ENCODE measurements at places on chromosomes 13 and 19.

GRCh38 chr19:50427997-50428425 is 4.7 kb upstream of the MYBPC2 start:
- no peak for DNase-seq

DNA sequence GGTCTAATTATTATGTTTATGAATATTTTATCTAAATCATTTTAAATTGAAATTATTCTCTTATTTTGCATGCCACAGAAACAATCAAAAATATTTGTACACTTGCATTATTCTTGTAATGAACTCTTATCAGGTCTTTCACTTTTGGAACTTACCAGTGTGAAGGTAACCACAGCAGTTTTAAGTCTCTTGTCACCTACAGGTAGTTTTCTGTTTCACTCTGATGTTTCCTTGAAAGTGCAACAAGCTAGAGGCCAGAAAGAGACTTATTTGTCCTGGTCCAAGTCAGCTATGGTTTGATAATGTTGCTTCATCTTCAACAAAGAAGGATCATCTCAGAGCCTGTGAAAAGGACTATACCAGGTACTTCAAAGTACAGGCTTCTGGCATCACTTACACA is 133.4 kb upstream of the NBEA start:
- no peak for DNase-seq

DNA sequence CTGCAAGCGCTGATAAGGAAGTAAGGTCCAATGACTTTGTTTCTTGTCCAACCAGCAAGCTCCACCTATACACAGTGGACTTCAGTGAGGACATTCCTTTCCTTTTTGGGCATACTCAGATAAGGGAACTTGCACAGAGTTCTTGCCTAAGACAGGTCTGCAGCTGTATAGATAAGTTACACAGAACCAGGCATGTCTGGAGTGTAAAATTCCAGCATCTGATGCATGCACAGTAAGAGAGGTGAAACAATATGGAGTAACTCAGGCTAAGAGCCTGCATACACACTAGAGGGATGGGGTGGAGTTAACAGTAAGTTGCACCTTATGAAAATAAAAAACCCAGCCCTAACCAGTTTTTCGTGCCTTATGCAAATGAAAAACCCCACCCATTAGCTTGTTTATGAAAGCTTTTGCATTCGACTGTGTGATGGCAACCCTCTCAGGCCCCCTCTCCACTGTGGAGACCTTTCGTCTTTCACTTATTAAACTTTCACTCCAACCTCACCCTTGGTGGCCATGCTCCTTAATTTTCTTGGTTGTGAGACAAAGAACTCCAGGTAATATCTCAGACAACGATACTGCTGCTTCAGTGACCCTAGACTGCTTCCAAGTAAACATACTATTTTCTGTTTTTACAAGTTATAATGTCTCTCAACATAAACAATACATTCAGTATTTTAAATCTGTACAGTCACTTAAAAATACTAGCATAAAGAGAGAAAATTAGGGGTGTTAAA is 2859.0 kb upstream of the PCDH20 start:
- no peak for DNase-seq

DNA sequence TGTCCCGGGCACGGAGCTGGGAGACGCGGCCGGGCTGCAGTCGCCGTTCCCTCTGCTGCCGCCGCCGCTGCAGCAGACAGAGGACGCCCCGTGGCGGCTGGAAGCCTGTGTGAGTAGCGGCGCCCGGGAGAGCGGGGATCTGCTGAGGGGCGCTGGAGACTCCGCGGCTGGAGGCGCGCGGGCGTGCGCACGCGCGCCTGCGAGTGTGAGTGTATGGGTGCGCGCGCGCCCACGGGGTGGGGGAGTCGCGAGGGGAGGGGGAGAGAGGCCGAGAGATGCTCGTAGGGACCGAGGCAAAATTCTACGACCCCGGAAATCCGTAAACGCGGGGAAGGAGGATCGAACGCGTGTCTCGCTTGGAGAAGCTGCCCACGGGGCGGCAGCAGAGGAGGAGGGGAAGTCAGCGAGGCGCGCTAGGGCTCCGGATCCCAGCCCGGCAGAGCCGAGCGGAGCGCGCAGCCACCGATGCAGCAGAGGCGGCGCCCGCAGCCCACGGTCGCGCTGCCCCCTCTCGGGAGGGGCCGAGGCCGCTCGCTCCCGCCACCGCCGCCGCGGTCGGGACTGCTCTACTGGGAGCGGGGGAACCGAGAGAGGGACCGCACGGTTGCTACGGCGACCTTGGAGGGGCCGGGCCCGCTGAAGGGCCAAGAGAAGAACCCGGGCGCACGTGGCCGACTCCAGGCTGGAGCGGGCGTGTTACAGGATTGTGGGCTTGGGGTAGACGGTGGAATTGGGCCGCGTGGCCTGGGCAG is at the start of gene ENOX1:
Gene ENOX1, minus strand, starts transcription at position 207 of the 752 bp plus-strand sequence.
- no peak for DNase-seq

- no peak for DNase-seq
Measured at GRCh38 chr13:64688893-64689677, 2541.1 kb downstream of the PCDH9 start.

- DNase-seq: no peak
Measured at GRCh38 chr13:76703621-76704288, 182.4 kb downstream of the KCTD12 start.

GRCh38 chr13:109235901-109236300 is 550.5 kb downstream of the IRS2 start:
- no peak for DNase-seq

GRCh38 chr13:114129649-114130062 is 2.8 kb downstream of the RASA3 start:
- DNase-seq: no peak

DNA sequence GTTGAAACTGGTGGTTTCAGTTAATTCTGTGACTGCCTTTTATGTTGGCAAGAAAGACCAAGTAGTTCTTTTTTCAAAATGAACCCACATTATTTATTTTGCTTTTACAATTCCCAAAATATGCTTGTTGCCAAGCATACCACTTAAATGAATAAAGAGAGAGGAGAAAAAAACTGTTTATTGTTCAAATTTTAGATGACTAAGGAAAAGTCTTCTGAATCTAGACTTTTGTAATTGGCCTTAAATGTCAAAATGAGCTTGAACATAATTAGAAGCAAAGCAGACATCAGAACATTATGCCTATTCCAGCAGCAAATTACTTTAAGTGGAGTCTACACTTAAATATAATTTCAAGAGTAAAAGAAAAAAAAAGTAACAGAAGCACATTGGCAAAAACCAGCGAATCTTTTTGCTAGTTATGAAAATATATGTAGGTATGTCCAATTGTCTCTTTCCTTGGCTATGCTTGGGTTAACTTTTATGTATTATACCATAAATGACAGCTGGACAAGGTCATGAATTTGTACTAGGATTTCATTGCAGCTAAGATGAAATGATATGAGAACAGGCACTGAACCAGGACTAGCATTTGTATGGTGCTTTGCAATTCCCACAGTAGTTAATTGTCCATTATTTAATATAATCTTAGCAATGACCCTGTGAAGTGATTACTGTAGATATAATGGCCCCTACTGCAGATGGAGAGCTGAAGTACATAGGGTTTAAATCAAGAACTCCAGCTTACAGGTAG is 211.9 kb downstream of the NALCN start:
- no peak for DNase-seq

DNA sequence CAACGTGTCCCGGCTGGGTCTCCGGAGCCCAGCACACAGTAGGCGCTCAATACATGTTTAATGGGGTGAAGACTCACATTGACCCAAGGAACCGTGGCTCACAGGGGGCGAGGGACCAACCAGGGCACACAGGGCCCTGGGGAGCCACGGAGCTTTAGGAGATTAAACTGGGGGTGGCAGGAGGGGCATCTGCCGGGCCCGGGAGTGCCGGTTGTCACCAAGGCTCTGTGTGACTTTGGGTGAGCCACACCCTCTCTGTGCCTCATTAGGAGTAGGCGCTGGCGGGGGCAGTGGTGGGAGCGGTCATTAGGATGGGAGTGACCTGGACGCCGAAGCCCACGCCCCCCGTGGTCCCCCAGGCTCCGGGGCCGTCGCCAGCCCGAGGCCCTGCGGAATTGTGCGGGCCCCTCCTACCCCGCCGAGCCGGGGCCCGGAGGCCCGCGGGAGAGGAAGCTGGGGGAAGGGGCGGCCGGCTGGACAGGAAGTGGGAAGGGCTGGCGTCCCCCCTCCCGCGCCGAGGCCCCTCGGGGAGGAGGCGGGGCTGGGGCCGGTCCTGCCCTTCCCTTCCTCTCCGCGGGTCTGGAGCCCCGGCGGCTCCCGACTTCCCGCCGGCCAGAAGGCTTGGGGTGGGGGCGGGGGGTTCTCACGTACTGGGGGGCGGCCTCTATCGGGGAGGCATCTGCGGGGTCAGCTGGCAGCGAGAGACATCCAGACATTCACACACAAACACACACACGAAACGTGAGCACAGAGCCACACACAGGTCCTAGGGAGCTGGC is 1.8 kb upstream of the SSBP4 start:
- no peak for DNase-seq

DNA sequence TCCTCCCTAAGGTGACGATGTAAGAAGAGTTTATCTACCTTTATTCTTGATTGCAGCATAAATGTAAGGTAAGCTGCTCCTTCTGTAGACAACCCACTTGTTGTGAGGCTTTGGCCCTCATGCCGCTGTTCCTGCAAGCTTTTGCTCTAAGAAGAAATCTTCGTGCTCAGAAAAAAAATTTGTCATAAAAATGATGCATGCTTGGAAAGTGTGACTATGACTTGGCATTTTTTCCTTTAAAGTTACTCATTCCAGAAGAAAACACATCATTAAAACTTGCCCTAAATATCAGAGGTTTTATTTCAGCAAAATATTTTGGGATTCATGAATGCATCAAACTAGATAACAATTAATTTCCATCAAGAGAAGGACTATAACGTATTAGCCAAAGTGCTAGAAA is 39.8 kb downstream of the KCTD12 start:
- no peak for DNase-seq

GRCh38 chr19:1046836-1047695 is 7.2 kb downstream of the ABCA7 start:
- DNase-seq: no peak

- no peak for DNase-seq
Measured at GRCh38 chr19:56707821-56708220, 36.3 kb upstream of the ZNF835 start.

DNA sequence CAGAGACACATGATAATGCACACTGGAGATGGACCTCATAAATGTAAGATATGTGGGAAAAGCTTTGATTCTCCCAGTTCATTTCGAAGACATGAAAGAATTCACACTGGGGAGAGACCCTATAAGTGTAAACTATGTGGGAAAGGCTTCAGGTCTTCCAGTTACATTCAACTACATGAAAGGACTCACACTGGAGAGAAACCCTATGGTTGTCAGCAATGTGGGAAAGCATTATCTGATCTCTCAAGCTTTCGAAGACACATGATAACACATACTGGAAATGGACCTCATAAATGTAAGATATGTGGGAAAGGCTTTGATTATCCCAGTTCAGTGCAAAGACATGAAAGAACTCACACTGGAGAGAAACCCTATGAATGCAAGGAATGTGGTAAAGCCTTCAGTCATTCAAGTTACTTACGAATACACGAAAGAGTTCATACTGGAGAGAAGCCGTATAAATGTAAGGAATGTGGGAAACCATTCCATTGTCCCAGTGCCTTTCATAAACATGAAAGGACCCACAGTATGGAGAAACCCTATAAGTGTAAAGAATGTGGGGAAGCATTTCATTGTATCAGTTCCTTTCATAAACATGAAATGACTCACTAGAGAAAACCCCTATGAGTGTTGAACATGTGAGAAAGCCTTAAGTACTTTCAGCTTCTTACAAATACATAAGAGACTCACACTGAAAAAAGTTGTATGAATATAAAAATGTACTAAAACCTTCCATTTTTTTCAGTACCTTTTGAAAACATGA is 14.7 kb downstream of the ZNF441 start:
- no peak for DNase-seq

- no peak for DNase-seq
Measured at GRCh38 chr19:14183741-14184350, 22.1 kb downstream of the ADGRL1 start.

DNA sequence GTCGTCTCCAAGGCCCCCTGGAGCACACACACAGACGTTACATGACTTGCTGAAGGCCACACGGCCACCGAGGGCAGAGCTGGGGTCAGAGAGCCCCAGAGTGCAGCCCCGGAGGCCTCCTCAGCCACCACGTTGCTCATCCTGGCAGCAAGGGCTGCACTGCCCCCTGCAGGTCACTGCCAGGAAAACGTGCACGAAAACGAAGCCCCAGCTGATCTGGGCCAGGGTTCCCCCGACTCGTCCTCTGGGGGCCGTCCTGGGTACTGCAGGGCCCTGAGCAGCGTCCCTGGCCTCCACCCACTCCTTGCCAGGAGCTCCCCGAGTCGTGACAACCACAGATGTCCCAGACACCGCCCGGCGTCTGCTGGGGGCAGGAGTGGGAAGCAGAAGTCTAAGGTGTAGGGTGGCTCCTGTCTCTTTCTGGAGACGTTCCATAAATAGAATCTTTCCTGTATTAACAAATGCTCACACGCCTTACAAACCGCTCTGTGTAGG is 3.4 kb downstream of the TPGS1 start:
- peak; percentile 87 for DNase-seq

- no peak for DNase-seq
Measured at GRCh38 chr19:46574533-46574932, 26.6 kb upstream of the CALM3 start.

GRCh38 chr13:30181888-30182651 is 125.3 kb downstream of the KATNAL1 start:
- DNase-seq: no peak

DNA sequence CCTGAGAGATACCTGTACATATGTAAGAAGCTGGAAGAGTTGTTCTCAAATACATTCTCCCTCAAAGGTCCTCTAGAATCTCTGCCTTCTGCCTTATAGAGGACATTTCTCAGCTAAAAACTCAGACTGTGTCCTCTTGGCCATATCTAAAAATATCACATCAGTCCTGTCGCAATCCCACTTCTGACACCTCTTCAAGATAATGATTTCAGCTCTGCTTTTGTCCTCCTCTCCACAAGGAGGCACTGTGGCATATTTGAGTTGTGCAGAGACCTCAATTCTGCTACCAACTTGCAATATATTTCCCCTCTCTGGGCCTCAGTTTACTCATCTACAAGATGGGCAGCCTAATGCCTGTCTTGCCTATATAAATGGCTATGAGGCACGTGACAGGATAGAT is 16.6 kb downstream of the ADAMTS10 start:
- DNase-seq: no peak

DNA sequence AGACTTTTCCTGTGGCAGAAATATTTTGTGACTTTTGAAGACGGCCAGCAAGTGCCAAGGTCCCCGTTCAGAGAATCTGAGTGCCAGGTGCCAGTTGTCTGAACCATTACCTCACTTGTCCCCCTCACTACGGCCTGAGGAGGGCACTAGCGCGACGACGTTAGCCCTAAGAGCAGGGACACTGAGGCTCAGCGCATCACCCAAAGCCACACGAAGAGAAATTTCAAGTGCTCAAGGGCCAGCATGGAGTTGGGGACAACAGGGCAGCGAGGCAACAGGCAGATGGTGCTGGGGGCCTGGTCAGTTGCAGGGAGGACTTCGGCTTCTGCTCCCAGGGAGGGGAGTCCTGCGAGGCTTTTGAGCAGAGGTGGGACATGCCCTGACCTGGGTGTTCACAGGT is 9.5 kb upstream of the TYK2 start:
- DNase-seq: no peak

GRCh38 chr13:31769575-31769974 is 30.2 kb downstream of the RXFP2 start:
- DNase-seq: no peak

Data from stimulated activated CD4-positive, alpha-beta T cell treated with anti-CD3 and anti-CD28 coated beads, Interleukin-15, amount 100 ng/mL, for 1 hour (primary cell).